ENCODE measurements at places on chromosomes 7 and 10.

DNA sequence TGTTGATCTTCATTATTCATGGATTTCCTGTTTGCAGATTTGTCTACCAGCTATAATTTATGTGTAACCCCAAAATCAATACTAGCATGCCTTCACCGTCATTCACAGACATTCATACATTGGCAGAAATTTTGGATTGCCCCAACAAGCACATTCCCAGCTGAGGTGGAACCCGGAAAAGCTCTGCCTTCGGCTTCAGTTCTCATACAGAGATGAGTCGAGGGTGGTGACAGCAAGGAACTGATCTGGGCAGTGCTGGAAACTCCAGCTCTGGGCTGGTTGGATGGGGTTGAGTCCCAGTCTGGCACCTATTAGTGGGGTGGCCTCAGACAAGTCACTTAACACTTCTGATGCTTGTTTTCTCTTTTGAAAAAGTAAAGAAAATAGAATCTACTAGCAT lies 267.5 kb downstream of the SNX13 start:
- DNase-seq: no peak

DNA sequence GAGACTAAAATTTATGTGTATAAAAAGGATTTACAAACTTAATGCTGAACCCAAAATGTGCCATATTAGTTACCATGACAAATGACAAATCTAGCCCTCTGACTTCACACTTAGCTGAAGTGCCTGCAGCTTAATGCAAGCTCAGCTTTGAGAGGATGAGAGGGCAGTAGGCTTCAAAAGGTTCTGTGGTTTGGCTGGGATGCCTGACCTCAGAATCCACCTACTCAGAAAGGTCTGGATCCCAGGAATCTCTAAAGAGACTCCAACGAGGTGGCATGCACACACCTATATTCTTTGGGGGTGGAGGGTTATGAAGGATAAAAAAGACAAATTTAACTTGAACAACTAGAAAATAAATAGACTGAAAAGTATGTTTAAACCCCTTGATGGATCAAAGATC lies 213.4 kb downstream of the TAX1BP1 start:
- DNase-seq: no peak

GRCh38 chr10:23693925-23694324 lies 255.1 kb downstream of the OTUD1 start:
- DNase-seq: no peak

- DNase-seq: no peak
Measured at GRCh38 chr10:75191821-75192568, 18.6 kb upstream of the VDAC2 start.
